ENCODE measurements at places on chromosomes 7 and 10. TPM values are rescaled to one million over a fixed set of nuclear protein-coding genes. Genes with fewer than 3 reads are reported as not detected.

DNA sequence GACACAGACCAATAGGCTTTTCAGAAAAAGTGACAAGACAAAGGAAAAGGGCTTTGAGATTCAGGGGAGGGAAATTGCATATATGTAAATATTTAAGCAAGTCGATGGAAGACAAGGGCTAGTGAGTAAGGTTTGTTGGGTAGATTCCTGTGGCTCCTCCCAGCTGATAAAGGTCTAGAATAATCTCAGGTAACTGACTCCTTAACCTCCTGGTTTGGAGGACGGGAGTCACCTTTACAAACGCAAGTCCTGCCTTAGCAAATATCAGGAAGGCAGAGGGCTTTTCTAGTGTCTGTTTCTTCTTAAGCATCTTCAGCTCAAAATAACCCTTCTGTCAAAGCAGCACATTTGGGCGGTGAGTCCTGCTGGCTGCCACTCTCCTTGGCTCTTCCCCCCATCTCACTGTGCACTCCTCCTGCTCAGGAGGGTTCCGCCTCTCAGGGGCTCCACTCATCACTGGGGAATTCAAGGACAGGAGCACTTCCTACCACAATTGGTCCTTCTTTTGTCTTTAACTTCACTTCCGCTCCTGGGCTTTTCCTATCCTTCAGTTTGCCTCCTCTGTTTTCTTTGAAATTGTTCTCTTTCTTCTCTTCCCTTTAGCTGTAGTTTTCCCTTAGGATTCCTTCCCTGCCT is 496.3 kb upstream of the KLF6 start:
- no peak for ATAC-seq

DNA sequence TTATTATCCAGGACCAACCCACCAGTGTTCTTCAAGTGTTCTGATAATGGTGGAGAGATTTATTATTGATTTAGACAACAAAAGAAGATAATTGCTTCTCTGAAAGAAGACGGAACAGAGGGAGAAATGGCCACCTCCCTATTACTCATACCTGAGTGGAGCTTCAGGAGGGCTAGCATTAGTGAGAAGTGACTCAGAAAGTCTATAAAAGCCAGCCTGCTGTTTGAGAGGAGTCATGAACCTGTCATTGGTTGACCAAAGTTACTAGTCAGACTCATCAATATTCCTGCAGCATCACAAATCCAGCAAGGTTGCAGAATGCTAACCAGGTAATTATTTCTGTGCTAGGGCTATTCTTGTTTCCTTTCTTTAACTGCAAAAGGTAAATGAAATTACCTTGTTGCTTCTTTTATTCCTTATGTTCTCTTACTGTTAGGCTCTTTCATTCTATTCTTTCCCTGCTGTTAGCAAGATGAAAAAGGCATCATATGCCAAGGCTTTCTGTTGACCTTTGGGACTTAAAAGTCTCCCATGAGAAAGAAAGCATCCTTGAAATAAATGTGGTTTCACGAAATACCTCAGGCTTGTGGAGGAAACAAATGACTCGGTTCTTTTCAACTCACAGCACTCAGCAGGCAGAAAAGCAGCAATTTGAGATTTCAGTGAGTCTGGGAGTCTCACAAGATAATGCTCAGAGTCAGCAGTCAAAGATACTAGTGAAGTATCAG is 256.4 kb upstream of the PHYHIPL start:
- peak; percentile 83 for ATAC-seq

- ATAC-seq: peak; percentile 13
These were observed 256.5 kb downstream of the FRMD4A start for GRCh38 chr10:14074062-14074884.

DNA sequence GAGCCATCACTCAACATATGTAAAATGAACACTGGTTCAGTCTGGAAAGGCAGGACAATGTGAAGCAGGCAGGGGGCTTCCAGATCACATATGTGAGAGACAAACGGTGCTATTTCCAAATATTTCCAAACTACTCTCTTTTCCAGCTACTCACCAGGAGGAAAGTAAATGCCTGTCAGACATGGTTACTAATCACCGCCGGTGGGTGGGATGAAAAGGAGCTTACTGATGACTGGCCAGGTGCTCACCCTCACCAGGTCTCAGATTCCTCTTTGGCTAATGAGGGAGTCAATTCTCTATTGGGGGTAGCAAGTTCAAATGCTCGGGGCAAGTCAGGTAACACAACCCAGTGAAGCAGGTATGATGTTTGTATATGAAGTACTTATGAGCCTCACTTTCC is 9.7 kb upstream of the MSMB start:
- ATAC-seq: no peak

DNA sequence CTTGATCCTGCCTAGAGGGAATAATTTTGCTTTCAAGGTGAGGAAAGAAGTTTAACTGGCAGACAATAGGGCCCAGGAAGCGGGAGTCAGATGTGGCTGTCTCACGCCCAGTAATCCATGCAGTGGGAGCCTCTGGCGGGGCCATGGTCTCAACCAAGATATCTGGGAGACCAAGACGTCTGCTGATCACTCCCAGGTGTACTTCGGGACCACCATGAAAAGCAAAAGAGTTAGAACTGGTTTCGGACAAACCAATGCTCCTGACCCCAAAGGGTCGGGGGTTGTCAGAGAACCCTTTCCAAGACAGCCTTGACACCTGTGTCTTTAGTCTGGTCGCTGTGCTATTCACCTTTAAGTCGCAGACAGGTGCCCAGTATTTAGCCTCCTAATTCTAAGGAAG is 256.9 kb upstream of the MBL2 start:
- no peak for ATAC-seq

DNA sequence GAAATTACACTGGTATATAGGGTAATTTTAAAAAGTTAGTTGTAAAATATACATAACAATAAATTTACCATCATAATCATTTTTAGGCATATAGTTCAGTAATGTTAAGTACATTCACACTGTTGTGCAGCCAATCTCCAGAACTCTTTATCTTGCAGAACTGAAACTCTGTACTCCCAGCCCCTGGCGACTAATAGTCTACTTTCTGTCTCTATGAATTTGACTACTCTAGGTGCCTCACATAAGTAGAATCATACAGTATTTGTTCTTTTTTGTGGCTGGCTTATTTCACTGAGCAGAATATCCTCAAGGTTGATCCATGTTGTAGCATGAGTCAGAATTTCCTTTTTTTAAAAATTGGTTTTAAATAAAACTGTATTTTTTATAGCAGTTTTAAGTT is 41.4 kb downstream of the NRF1 start:
- no peak for ATAC-seq

DNA sequence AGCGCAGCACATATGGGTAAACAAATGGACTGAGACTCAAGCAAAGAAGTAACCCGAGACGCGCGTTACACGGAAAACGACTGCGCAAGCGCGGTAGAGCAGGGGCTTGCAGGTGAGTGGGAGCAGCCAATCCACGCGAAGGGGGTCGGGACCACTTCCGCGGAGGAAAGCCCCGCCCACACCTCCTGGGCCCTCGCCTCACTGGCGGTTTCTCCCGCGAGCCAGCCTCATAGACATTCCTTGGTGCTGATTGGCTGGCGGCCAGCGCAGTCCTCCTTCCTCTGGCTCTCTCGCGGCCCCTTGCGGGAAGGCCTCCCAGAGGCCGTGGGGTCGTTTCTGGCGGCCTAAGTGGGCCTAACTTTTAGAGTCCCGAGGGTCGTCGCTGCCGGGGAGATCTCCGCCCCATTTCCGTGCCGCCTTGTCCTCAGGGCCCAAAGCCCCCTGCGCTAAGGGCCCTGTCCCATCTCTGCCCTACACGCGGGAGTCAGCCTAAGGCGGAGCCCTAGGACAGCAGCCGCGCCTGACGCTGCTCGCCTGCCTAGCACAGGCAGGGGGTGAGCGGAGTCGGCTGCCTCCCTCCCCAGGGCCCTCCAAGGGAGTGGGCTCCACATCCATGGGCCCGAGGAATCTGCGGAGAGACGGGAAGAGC is 9.1 kb upstream of the FXYD4 start:
- ATAC-seq: peak; percentile 95

- no peak for ATAC-seq
These were observed 186.8 kb downstream of the CELF2 start for GRCh38 chr10:11204351-11204942.

The C10orf67 gene
- total RNA-seq: not detected

The ZNF775 gene
- total RNA-seq: 7.0 TPM

- no peak for ATAC-seq
These were observed 646.4 kb downstream of the GRM8 start for GRCh38 chr7:126606331-126606730.

DNA sequence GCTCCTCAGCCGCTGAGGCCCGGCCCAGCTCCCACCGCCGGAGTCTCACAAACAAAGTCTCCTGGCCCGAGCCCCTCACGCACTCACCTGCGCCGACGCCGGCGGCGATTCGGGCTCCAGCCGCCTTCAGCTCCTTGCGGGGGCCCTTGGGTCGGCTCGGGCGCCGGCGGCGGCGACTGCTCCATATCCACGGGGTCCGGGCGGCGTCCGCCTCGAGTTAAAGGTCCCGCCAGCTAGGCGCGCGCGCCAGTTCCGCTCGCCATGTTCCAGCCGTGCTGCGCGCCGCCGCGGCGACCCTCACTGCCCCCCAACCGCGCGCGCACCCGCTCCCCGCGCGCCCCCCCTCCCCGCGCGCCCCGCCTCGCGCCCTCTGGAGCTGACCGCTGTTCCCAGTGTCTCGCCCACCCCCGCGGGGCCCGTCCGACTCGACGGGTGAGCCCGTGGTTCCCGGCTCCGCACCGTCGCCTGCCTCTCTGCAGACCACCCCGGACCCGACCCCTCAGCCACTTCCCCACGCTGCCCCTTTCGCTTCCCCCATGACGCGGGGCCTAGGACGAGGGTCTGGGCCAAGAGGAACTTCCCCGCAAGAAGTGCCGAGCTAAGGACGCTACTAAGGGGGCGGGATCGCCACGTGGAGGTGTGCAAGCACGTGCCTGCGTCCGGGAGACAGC is 396.1 kb downstream of the ZNF33B start:
- no peak for ATAC-seq

The CLRN3 gene
- not detected for total RNA-seq
